ENCODE measurements at places on chromosomes 12 and 14. TPM values are rescaled to one million over a fixed set of nuclear protein-coding genes. Genes with fewer than 3 reads are reported as not detected.
A peak's percentile ranks its signal among the peaks of the same experiment; 100 is the strongest.

DNA sequence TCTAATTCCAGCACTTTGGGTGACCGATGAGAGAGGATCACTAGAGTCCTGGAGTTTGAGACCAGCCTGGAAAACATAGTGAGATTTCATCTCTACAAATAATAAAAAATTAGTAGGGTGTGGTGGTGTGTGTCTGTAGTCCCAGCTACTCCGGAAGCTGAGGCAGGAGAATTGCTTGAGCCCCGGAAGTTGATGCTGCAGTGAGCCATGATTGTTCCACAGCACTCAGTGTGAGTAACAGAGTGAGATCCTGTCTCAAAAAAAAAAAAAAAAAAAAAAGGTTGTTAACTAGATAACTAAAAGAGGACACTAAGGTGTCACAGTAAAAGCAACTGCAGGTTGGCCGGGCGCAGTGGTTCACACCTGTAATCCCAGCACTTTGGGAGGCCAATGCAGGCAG is 121.3 kb upstream of the MAX start:
- no peak for DNase-seq

- DNase-seq: no peak
Observed at GRCh38 chr14:23066368-23066767, 9.0 kb upstream of the CDH24 start.

The GPD1 gene
- total RNA-seq: 0.77 TPM

- DNase-seq: no peak
Observed at GRCh38 chr12:128521981-128522380, 255.0 kb downstream of the TMEM132C start.

- DNase-seq: no peak
Observed at GRCh38 chr12:108605000-108605689, 7.3 kb upstream of the TMEM119 start.

- no peak for DNase-seq
Observed at GRCh38 chr14:24988760-24989159, 61.2 kb downstream of the STXBP6 start.

GRCh38 chr12:11732023-11732422 is 82.5 kb downstream of the ETV6 start:
- DNase-seq: no peak

The CLEC14A gene
- not detected for total RNA-seq

The KIF5A gene
- total RNA-seq: 0.63 TPM

DNA sequence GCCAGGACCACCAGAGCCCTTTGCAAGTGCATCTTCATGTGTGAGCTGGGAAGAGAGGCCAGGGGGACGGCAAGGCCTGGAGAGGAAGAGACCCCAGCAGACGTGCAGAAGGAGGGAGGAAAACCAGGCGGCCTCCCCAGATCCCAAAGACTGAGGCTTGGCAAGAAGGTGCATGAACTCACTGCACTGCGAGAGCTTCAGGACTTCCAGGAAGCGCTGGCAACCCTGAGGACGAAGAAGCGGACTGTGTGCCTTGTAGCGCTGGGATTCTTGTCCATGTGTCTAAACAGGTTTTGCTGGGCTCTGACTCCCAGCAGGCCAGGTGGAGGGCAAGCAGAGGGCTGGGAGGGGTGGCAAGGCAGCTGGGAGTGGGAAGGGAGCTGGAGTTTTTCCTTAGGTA is 939 bp downstream of the TGFB3 start:
- no peak for DNase-seq

GRCh38 chr12:52063082-52063924 is 6.5 kb upstream of the ATG101 start:
- DNase-seq: no peak

GRCh38 chr14:105204206-105204930 is 23.3 kb upstream of the NUDT14 start:
- no peak for DNase-seq

The KRT86 gene
- 0.21 TPM for total RNA-seq

- no peak for DNase-seq
Observed at GRCh38 chr14:36900846-36901245, 239.2 kb downstream of the PAX9 start.

GRCh38 chr14:105503296-105503640 is 12.2 kb downstream of the TEDC1 start:
- DNase-seq: no peak

- no peak for DNase-seq
Observed at GRCh38 chr14:55329999-55330710, 58.9 kb downstream of the FBXO34 start.

The DLGAP5 gene
- 0.12 TPM for total RNA-seq

DNA sequence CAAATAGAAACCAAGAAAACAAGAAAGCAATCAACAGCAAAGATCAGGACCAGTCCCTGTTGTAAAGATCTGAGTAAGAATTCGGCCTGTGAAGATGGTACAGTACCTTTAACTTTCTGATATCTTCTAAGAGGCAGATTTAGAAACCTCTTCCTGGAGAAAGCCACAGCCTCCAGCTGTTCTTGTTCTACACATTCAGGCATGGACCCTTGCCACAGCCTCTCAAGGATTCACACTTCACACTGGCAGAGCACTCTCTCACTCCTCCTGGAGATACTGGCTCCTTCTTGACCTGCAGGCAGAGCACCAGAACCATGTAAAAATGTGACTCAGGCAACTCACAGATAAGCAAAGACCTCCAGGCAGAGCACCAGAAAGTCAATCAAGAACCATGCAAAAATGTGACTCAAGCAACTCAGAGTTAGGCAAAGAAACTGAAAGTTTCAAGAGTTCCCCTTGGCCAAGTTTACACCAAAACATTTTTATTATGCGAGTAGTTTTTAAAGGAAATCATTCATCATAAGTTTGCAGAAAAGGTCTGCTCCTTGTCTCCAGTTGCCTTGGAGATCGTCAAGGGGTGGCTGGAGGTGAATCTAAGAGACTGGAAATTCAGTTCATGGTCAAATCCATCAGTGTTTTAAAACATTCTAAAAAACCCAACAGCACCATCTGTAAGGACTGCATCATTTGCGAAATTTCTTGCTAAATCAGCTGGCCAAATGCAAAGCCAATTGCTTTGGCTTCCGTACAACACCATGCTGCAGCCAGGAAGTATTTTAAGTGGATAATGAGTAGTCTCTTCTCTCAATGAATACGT is 119.3 kb upstream of the MDM1 start:
- DNase-seq: no peak

The KLHL33 gene
- total RNA-seq: 0.47 TPM

- DNase-seq: no peak
Observed at GRCh38 chr12:124745891-124746570, 117.6 kb downstream of the SCARB1 start.

DNA sequence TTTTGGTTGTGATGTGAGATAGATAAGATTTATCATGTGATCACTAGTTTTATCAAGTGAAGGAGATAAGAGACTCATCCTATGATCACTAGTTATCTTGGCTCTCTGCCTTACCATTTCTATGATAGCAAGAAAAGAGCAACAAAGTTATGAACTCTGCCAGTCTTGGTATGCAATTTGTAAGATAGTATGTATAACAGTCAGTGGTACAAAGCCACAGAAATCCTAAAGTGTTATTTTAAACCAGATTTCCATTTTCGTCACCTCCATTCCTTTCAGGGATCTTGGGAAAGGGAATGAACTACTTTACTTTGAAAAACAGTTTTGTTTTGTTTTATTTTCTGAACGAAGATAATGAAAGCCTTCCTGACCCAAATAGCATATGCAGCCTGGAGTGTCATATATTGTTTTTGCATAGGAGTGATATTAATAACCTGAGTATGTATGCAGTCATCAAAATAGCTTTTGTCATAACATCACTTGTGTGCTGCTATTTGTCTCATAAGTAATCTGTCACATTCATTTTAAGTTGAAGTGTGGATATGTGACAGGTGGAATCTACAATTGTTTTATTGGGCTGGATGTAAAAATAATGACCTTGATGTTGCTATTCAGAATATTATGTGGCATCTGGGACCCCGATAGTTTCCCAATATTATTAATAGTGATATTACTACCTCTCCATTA is 35.0 kb downstream of the FLRT2 start:
- no peak for DNase-seq

DNA sequence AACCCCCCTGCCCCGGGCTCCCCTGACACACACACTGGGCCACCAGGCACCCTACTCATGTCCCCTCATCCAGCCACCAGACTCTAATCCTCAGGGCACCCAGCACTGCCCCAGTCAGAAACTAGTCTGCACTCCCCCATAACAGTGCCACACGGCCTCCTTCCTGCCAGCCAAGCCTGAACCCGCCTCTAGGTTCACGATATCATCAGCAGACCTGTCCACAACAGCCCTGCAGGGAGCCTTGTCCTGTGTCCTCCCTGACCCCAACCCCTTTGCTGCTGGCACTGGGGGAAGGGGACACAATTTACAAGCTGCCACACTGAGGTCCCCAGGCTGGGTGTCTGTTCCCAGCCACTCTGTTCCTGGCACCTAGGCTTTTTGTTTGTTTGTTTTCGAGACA is 33.6 kb downstream of the LTBP2 start:
- no peak for DNase-seq

The EXOC3L4 gene
- total RNA-seq: not detected

The FOXN4 gene
- not detected for total RNA-seq

DNA sequence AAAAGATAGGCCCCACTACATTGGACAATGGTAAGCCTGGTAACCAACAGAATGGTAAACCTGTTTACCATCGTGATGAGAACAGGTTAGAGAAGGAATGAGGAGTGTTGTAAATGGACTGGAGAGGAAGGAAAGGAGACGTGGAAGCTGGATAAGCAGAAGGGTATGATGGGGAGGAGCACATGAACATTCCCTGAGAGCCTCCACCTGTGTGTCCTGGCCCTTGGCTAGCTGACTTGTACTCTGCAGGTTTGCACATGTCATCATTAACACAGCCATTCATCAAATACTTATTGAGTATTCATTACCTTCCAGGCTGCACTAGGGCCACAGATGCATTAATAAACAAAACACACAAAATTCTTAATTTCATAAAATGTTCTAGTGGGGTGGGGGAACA is 4.3 kb upstream of the IL26 start:
- DNase-seq: no peak

GRCh38 chr14:52253503-52253902 is 14.0 kb upstream of the PTGDR start:
- no peak for DNase-seq

The GARIN6 gene
- total RNA-seq: not detected

The SDS gene
- total RNA-seq: not detected

DNA sequence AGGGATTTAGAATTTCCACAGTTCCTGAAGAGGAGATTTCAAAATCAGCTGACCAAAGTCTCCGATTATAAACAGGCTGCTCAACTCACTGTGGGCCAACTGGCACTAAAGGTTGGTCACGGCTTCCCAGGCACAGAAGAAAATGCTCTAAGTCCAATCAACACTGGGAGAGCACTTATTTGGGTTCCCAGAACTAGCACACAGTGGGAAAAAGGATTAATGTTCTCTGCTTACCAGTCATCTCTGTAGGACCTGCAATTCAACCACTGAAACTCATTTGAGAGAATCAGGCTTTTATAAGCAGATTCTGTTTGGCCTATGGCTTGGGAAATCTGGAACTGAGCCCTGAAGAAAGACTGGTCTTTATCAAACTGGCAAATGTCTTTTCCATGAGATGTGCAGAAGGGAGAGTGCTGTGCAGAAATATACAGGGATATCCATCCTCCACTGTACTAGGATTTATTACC is 49.4 kb downstream of the ABCC9 start:
- no peak for DNase-seq

- peak; percentile 20 for DNase-seq
Observed at GRCh38 chr12:28222081-28222700, 31.9 kb downstream of the CCDC91 start.

GRCh38 chr12:3540387-3540990 is 49.5 kb downstream of the PRMT8 start:
- no peak for DNase-seq

- DNase-seq: no peak
Observed at GRCh38 chr14:78292003-78292402, 121.8 kb downstream of the NRXN3 start.

The TPCN1 gene
- 59.0 TPM for total RNA-seq

DNA sequence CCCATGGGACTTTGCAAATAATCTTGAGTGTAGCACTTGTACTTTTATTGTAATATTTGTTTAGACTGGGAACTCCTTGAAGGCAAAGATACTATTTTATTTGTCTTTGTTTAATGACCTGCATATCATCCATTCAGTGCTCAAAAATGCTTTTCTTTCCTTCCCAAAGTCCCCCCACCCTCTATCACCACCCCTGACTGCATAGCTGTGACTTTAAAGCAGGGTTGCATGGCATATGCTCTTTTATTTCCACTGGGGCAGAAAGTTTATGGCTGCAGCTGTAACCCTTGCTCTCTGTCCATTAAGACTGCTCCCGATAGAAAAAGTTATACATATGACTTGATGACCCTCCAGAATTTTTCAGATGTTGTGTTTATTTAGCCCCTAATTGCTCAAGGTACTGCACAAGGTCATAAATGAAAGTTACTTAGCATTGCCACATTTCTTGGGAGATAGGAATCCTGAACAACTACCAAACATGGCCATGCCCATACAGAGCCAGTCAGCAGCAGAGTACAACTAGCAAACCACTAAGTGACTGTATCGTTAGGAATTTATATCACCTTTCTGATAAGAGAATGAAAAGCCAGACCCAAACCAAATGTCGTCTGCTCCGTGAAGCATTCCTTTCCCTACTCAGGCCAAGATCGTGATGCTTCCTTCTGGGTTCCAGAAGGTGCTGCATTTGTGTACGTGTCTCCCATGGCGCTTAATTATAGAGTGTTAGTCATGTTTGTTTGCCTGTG is 114.3 kb downstream of the DIP2B start:
- DNase-seq: no peak

DNA sequence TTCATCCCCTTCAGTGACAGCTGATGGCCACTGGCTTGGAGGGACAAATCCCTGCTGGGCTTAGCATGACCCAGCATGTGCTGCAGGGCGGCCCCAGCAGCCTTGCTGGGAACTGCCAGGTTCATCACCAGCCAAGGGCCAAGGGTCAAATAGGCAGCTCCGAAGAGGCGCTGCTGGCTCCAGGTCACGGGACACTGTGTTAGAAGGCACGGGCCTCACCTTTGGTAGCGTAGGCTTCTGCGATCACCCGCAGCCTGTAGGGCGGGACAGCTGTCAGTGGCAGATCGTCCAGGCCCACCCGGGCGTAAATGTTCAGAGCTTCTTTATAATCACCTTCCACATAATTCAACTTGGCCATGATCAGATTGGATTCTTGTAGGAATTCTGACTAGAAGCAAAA is 35.7 kb downstream of the TTC7B start:
- no peak for DNase-seq

GRCh38 chr12:28172434-28173030 is 17.7 kb upstream of the CCDC91 start:
- no peak for DNase-seq

The KLRD1 gene
- not detected for total RNA-seq

The RFX4 gene
- not detected for total RNA-seq

The PLEKHD1 gene
- total RNA-seq: 0.70 TPM

DNA sequence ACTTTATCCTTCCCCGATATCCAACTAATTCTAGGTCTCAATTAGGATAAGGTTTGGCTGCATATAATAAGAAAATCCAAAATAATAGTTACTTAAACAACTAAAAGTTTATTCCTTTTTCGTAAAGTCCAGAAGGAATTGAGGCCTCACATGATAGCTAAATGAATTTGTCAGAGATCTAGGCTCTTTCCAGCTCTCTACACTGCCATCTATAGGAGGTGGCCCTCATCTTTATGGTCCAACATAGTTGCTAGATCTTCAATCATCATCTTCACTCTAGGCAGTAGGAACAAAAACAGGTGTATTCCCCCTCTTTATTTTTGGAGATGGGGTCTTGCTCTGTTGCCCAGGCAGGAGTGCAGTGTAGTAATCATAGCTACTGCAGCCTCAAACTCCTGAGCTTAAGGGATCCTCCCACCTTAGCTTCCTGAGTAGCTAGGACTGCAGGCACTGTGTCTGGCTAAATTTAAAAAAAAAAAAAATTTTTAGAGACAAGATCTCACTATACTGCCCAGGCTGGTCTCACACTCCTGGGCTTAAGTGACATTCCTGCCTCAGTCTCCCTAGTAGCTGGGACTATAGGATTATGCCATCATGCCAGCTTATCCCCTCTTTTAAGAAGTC is 46.5 kb upstream of the SAV1 start:
- no peak for DNase-seq
